Urinary bladder (tissue), 4 donors: ENCODE measurements at places on chromosomes 13 and 19.

GRCh38 chr19:43596842-43597461, 557 bp downstream of the ZNF576 start:
- no peak for DNase-seq

DNA sequence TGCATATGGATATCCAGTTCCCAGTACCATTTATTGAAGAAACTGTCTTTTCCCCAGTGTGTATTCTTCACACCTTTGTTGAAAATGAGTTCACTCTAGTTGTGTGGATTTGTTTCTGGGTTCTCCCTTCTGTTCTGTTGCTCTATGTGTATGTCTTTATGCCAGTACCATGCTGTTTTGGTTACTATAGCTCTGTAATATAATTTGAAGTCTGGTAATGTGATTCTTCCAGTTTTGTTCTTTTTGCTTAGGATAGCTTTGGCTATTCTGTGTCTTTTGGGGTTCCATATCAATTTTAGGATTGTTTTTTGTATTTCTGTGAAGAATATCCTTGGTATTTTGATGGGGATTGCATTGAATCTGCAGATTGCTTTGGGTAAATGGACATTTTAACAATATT, 35.2 kb downstream of the ZNF136 start:
- DNase-seq = no peak

- DNase-seq = no peak
Observed at GRCh38 chr13:51922771-51923480, 61.2 kb downstream of the CCDC70 start.

- DNase-seq = no peak
Observed at GRCh38 chr19:49347835-49348234, 12.6 kb downstream of the CD37 start.

- DNase-seq = no peak
Observed at GRCh38 chr13:91074091-91074490, 273.4 kb upstream of the MIR17HG start.

DNA sequence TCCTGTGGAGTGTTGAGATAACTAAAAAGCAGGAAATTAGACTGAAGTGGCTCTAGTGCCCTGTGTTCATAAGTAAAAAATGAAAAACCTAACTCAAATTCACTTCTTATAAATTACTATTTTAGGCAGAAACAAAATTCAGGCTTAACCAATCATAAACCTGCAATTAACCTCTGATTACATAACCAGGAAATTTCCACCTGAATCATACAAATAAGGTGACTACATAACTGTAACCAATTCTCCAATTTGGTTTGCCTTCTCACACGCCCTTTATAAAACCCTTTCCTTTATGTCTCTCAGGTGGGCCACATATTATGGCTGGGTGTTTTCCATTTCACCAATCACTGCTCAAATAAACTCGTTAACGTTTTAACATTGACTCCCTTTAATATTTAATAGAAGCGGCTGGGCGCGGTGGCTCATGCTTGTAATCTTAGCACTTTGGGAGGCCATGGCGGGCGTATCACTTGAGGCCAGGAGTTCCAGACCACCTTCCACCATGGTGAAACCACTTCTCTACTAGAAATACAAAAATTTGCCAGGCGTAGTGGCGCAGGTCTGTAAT, 22.9 kb upstream of the ZNF724 start:
- no peak for DNase-seq

GRCh38 chr19:43809762-43810696, 7.8 kb upstream of the LYPD5 start:
- DNase-seq = no peak

GRCh38 chr19:38736413-38737280, 7.6 kb downstream of the CAPN12 start:
- no peak for DNase-seq

DNA sequence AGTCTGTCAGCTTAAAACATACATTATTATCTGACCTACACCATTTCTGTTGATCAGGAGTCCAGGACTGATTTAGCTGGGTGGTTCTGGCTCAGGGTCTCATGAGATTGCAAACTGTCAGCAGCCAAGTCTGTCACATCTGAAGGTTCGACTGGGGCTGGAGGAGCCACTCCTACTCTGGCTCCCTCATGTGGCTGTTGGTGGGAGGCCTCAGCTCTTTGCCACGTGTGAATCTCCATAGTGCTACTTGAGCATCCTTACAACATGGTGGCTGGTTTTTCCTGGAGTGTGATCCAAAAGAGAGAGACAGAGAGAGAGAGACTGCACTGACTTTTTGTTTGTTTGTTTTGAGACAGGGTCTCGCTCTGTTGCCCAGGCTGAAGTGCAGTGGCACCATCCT, 63.6 kb upstream of the NFIC start:
- DNase-seq = no peak

DNA sequence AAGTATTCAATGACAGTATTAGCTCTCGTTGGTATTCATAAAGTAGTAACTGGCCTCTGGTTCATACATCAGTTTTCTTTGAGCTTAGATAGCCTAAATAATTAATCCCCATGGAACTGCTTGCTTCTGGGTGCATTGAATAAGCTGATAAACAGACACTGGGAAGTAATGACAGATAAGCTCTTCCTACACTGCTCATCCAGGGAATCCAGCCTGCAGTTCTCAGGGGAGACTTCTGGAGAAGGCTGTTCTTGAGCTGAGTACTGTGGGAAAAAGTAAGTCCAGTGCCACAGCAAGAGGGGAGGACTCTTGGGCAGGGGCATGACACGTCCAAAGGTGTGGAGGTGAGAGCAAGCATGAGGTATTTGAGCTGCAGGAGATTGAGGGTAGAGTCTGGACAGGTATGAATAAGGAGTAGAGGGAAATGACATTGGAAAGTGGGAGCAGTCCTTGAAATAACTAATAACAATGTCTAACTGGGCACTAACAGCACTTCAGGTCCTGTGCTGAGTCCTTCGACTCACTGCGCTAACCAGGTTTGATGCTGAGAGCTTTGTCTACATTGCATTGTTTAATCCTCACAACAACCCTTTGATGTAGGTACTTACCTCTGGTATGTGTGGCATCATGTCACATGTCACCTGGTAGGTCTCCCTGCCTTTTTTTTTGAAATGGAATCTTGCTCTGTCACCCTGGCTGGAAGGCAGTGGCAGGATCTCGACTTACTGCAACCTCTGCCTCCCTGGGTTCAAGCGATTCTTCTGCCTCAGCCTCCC, 7.2 kb downstream of the GARRE1 start:
- DNase-seq = no peak

DNA sequence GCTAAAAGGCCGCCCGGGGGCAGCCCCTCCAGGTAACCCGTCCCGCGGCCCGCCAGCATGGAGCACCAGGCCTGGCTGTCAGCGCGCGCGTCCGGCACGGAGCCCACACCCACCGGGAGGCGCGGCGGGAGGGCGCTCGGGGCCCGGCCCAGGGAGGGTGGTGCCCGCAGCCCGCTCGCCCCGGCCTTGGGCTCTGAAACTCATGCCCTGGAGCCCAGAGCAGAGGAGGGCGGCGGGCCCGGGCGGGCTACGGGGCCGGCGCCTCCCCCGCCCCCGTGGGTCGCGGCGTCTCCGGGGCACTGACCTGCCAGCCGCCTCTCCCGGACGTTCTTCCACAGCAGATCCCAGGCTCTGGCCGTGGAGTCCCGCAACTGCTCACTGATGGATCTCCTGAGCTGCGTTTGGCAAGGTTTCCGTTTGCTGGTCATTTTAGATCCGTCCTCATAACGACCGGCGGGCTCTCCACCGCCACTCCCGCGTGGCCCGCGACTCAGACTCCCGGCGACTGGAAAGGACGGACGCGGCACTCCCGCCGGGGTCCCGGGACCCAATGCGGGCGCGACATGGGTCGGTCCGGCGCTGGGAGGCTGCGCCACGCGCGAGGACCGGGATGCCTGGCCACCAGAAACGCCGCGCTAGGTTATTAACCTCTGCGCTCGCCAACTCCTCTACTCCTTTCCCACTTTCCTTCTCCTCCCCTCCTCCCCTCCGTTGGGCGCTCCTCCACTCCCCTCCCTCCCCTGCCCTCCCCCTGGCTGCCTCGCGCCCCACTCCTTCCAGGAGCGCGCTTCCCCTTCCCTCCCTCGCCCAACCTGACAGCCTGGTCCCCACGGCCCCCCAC, 64.7 kb upstream of the STARD13 start:
- DNase-seq = no peak

DNA sequence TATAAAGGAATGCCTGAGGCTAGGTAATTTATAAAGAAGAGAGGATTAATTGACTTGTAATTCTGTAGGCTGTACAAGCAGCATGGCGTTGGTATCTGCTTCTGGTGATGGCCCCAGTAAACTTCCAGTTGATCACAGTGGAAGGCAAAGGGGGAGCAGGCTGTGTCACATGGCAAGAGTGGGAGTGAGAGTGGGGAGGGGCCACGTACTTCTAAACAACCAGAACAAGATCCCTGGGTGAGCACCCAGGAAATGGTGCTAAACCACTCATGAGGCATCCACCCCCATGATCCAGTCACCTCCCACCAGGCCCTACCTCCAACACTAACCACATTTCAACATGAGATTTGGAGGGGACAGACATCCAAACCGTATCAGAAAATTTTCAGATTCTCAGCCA, 3.0 kb upstream of the RNF113B start:
- DNase-seq = no peak

GRCh38 chr19:8445488-8446001, 770 bp downstream of the HNRNPM start:
- no peak for DNase-seq

GRCh38 chr13:59364641-59365085, 799.1 kb downstream of the DIAPH3 start:
- no peak for DNase-seq

DNA sequence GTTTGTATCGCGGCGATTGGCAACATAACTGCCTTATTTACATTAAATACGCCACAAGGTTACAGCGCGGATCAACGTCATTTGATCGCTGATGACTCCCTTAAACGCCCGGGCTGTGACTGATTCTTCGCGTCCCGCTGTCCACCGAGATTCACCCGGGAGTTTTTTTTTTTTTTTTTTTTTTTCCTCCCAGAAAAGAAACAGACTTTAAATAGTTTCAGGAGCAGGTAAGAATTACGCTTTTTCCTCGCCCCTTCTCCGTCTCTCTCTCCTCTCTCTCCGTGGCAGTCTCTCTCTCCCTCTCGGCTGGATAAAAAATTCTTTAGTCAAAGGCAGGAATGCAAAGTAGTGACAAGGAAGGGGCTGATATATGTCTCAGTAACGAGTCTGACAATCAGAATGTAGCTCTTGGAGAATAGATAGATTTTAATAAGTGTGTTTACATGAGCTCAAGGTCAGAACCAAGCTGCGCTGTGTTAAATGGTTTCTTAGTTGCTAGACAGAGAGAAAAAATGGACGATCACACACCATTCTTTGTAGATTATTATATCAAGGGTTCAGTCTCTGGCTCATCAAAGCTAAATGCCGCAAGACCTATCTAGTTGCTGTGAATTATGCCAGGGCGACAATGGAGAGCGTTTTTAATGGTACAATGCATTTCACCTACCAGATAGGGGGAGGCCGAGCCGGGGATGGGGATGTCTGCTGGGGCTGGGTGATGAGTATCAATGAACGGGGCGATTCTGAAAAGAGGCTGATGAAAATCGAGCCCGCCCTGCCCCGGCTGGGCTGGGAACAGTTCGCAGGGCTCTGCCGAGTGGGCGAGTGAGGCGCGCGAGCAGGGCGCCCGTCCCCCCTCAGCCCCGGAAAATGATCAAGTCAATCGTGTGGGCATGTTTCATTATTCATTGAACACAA, 147.2 kb upstream of the ZNF536 start:
- no peak for DNase-seq

DNA sequence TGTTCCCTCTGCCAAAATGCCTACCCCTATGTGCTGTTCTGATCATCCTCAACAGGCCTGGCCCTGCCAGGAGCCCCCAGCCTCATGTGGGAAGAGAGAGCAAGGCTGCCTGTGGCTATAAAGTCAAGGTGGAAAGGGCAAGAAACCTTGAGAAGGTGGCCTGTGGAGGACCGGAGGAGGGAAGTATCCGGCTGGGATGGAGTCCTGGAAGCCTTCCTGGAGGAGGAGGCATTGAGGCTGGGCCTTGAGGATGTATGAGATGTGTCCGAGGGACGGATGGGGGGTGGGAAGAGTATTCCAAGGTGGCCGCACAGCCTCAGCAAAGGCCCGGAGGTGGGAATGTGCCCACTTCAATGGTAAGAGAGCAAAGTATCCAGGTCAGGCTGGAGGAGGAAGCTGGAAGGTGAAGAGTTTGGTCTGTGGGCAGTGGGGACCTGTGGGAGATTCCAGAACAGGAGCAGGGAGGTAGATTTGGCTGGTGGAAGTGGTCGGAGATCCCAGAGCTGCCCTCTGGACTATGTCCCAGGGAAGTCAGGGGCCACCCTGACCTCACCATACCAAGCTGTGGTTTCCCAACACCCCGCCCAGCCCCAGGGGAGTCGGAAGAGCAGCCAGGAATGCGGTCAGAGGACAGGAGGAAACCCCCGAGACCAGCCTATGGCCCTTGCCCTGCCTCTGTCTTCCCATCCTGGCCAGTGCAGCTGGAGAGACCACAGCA, 3.0 kb upstream of the PLIN4 start:
- DNase-seq = no peak

GRCh38 chr13:110887597-110888333, 27.1 kb downstream of the ANKRD10 start:
- DNase-seq = no peak

DNA sequence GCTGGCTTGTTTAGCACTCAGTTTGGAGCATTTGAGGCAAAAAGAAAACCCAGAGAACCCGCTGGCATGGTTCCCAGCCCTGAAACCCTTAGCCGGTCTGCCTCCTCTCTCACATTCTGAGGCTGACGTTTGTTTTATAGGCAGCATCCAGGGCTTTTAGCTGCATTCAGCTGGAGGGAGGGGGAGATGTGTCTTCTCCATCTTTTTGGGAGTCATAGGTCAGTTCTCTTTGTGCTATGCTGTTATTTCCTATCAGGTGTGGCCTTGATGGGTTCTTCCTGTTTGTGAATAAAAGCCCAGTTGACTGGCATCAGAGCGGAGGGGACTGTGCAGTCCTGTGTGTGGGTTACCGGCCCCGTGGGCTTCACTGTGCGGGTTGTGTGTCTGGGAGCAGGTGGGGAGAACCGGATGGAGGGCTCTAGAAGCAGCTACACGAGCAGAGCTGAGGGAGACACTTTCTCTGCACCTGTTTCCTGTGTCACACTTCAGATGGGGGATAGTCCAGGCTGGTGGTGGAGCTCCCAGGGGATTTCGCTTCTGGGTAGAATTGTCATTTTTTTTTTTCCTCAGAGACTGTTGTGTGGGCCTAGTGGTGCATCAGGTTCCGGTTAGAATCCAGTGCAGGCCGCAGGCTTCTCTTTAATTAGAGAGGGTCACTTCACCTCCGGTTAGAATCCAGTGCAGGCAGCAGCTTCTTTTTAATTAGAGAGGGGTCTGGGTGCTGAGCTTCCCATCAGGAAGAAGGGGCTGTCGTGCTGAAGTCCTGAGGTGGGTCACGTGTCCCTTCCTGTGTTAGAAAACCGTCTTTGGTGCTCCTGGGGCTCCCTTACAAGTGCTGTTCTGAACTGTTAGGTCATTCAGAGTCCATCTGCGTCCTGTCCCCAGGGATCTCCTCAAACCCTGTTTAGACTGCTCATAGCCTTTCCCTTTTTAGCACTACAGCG, 69.6 kb downstream of the ARHGEF7 start:
- no peak for DNase-seq

GRCh38 chr13:45255247-45255987, 54.6 kb upstream of the KCTD4 start:
- no peak for DNase-seq

GRCh38 chr13:110232142-110232541, 74.8 kb downstream of the COL4A1 start:
- no peak for DNase-seq
